ENCODE measurements at places on chromosomes 6 and 20.

GRCh38 chr20:13915284-13915683, 75.1 kb downstream of the SEL1L2 start:
- DNase-seq: no peak

DNA sequence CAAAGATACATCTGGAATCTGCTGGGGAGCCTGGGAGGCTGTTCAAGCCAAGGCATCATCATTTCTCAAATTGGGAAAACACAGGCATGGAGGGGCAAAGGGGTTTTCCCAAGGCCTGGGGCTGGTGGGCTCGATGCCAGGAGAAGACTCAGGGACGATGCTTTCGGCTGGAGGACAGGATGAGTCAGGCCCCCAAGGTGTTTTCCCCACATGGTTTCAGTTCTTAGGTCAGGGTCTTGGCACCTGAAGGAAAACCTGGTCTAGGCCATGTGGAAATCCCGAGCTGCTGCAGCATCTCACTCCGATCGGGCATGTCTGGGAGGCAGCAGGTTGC, 348.1 kb downstream of the CDC5L start:
- no peak for DNase-seq

DNA sequence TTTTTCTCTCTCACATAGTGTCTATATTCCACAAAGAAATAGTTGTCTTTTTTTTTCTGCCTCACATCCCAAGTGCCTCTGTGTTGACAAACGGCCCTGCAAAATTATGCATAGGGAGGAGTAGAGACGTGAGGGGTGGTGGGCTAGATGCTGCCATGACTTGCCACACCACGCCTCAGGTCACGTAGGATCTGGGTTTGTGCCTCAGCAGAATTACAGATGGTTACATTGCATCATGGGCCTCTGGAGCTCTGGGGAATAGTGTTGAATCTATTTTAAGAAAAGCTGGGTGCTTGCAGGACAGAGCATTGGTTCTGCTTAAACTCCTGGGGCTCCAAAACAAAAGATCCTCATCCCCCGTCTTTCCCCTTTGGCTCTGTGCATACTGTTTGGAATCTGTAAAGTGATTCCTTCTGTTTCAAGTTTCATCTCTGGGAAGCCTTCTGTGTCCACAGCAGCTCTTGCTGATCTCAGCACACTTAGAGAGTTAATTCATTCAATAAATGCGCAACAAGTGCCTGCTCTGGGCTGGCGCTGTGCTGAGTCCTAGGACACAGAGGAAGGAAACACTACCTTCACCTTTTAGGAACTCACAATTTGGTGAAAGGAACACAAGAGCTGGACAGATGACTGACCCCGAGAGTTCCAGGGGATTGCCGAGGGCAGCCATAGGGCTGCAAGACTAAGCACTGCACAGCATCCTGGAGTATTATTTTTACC, 2.4 kb downstream of the FANCE start:
- DNase-seq: no peak

DNA sequence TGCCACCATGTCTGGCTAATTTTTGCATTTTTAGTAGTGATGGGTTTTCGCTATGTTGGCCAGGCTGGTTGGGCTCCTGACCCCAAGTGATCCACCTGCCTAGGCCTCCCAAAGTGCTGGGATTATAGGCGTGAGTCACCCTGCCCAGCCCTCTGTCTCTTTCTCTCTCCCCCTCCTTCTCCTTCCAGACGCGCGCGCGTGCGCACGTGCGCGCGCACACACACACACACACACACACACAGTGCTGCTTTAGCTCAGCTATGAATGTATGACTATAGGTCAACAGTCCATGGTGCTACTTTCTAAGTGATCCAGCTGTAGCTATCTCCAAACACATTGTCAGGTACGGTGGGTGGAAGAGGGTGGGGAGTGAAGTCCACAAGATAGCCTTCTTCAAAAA, 449.5 kb downstream of the PHF3 start:
- DNase-seq: no peak

DNA sequence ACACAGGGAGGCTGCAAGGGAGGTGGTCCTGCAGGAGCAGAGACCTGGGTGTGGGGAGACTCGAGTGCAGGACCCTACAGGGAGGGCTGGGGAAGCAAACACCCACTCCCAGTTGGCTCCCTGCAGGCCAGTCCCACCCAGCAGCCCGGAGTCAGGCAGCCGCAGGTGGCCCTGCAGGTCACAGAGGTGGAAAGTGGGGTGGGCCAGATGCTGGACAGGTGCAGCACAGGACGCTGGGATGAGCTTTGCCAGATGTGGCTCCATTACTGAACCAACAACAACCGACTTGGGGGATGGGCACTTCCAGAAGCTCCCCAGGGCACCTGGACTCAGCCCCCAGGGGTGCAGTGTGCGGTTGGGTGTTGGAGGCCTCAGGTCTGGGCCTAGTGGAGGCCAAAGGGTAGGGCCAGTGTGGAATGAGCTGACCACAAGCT, 26.6 kb upstream of the MYT1 start:
- DNase-seq: no peak

GRCh38 chr6:14652536-14652935, 535.0 kb downstream of the CD83 start:
- no peak for DNase-seq

- no peak for DNase-seq
Observed at GRCh38 chr6:38153076-38153797, 333.7 kb downstream of the ZFAND3 start.

- DNase-seq: no peak
Observed at GRCh38 chr20:14498772-14499171, 161.4 kb upstream of the FLRT3 start.

DNA sequence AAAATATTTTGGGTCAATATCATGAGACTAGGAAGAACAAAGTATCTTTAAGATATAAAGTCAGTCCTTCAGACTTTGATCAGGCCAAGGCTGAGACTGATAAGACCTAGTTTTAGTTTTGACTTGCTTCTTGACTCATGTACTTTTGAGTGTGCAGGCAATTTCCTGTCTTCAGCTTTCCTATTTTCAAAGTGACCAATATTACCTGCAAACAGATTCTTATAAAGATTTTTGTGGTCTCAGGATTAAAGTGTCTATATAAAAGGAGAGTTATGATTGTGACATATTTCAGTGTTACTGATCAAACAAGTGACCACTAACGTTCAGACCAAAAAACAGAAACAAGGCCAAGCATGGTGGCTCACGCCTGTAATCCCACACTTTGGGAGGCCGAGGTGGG, 36.0 kb upstream of the AKIRIN2 start:
- DNase-seq: no peak

DNA sequence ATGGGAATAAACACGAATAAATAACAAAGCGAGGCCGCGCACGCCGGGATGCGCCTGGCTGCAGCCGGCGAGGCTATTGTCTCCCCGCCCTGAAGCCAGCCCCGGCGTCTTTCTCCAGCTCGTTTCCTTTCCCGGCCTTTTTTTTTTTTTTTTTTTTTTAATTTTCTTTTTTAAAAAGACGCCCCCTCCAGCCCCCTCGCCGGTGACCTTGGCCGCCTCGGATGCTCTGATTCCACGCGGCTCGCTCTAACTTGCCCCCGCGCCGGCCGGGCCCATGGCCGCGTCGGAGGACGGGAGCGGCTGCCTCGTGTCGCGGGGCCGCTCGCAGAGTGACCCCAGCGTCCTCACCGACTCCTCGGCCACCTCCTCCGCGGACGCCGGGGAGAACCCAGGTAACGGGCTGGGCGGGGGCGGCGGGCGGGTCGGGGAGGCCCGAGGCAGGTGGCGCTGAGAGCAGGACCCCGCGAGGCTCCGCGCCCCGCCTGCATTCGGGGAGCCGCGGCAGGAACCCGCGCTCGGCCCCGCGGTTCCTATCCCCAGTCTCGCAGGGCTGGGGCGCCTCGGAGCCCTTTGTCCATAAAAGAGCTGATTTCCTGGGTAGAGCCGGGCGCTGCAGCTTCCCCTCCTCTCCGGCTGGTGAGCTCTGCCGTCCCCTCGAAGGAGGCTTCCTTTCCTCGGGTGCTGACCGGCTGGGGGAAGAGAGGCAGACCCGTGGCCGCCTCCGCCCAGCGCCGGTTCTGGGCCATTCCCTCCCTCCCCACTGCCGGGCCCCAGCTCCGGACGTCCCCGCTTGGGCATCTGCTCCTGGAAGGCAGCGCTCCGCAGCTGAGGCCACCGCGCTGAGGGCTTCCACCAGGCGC, 631 bp downstream of the PHACTR3 start:
- DNase-seq: no peak

GRCh38 chr6:143183666-143184065, 123.0 kb downstream of the AIG1 start:
- DNase-seq: no peak

DNA sequence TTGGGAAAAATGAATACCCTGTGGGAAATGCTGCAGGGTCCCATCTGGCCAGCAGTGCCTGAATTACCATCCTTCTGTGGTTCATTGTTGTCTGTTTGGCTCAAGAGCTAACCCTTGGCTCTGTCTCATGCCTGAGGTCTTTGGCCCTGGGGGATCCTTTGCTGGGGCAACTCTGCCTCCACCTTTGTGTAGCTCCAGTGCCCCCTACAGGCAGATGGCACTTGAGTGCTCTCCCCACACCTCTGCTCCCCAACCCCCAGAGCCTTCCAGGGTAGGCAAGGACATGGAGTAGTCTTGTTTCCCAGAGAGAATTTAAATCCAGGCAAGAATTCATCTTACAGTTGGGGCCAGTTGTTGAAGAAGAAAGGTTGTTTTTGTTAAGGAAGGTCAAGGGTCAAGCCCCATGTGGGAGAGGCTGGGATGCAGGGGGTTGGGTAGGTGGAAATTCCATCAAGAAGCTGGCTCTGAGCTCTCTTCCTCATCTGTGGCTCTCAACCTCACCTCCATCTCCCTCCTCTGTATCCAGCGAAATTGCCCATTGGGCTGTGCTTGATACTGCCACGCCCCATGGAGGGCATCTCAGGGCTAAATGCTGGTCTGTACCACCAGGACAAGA, 44.2 kb downstream of the ZNF831 start:
- DNase-seq: no peak

DNA sequence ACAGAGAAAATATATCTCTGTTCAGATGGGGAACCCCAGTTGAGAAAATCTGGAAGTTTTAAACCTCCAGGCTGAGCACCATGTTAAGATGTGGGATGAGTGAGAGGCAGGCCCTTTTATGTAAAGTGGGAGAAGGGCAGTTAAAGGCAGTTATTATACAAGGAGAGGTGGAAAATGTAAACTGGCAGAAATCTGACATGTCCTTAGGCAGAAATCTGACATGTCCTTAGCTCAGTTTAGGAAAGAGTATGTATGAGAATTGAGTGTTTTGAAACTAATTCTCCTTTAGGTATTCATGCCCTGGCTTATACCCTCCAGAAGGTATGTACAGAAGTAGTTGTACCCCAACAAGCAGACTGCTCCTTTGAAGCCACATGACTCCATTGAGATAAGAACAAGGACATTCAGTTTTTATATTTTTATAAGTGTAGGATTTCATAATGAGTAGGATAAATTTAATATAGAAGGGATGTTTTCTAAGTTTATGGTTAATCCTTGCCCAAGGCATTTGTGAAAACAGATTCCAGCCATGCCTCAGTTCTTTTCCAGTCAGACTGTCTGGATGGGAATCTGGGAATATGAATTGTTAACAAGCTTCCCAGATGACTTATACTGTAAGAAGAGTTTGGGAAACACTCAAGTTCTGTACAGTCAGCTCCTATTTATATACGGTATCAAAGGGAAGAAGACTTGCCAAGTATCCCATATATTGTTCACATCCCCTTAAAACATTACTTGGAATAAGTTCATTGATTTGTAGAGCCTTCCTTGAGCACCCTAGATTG, 87.7 kb downstream of the SCAND1 start:
- DNase-seq: no peak

- no peak for DNase-seq
Observed at GRCh38 chr20:46240881-46241280, 67.4 kb downstream of the CDH22 start.

DNA sequence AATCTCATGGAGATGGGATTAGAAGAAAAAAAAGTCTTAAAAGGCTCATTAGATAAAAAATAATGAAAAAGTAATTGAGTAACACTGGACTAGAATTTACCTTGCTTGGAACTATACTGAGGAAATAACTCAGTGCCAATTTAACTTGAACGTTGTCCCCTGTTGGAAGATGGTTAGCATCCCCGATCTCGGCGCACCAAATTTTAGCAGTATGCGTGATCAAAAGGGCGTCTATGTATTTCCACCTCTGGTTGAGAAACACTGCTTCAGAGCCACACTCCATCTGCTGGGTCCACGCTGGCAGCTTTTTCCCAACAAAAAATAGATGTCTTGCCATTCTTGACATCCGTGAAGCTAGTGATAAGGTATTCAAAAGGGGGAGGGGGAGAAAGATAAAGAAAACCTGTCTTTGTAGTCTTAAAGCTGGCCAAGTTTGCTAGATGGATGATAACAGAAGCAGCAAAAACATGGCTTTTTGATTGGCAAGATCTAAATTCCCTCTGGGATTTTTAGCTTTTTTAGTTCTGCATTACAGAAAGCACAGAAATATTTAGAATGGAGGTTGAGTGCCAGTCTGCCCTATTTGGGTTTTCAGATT, 6.4 kb downstream of the HINT3 start:
- no peak for DNase-seq
